Ammon's horn (tissue), 1 donor: ENCODE measurements at places on chromosomes 6 and 20.

DNA sequence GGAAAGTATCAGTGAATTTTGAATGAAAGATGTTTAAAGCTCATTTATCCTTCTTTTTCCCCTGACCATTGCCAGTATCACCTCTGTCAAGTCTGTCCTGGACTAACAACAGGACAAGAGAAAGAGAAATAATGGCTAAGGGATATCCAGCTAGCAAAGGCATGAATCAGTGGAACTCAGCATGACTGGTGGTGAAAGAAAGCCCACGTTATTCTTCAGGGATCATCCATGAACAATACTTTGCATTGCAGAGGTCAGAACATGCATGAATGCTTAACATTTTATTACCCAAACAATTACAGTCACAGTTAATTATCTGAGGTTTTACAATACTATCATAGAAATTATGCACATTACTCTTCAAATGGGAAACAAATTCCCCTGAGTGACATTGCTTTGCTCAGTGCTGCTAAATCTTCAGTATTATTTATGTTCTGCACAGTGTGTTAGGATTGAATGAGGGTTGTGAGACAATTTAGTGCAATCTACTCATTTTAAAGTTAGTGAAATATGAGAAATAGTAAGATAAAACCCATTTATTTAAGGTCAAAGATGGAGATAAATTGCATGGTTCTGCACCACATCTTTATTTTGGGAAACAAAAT is 350.7 kb downstream of the KHDRBS2 start:
- DNase-seq, result no peak

- DNase-seq, result peak; percentile 83
These were observed 155.5 kb upstream of the RNF24 start for GRCh38 chr20:4170621-4171537.

GRCh38 chr6:147808640-147809039 is 300.1 kb downstream of the SAMD5 start:
- no peak for DNase-seq

GRCh38 chr6:170403451-170403850 is 96.9 kb downstream of the FAM120B start:
- no peak for DNase-seq

DNA sequence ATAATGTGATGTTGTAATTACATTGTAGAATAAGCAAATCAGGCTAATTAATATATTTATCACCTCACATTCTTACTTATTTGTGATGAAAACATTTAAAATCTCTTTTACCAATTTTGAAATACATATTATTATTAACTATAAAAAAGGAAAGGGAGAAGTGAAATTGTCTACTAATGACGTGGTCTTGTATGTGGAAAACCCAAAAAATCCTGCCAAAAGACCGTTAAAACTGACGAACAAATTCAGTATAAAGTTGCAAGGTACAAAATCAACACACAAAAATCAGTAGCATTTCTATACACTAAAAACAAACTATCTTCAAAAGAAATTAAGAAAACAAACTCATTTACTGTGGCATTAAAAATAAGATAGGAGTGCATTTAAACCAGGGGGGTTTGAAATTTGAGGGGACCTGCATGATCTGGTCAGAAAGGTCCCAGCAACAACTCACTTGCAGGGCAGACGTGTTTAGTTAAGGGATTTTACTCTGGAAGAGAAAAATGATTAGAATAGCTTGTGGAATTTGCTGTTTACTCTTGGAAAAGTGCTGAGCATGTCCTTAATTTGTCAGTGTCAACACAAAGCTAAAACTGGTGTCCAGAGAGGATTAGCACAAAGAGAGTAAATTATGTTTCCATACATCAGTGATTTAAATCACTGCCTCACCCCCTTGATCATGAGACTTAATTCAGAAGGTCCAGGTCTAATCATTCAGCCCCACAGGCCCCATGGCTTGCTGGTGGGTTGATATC is 235.0 kb upstream of the RIN2 start:
- DNase-seq, result no peak

GRCh38 chr20:34566978-34567891 is 8.7 kb downstream of the MAP1LC3A start:
- DNase-seq, result no peak

DNA sequence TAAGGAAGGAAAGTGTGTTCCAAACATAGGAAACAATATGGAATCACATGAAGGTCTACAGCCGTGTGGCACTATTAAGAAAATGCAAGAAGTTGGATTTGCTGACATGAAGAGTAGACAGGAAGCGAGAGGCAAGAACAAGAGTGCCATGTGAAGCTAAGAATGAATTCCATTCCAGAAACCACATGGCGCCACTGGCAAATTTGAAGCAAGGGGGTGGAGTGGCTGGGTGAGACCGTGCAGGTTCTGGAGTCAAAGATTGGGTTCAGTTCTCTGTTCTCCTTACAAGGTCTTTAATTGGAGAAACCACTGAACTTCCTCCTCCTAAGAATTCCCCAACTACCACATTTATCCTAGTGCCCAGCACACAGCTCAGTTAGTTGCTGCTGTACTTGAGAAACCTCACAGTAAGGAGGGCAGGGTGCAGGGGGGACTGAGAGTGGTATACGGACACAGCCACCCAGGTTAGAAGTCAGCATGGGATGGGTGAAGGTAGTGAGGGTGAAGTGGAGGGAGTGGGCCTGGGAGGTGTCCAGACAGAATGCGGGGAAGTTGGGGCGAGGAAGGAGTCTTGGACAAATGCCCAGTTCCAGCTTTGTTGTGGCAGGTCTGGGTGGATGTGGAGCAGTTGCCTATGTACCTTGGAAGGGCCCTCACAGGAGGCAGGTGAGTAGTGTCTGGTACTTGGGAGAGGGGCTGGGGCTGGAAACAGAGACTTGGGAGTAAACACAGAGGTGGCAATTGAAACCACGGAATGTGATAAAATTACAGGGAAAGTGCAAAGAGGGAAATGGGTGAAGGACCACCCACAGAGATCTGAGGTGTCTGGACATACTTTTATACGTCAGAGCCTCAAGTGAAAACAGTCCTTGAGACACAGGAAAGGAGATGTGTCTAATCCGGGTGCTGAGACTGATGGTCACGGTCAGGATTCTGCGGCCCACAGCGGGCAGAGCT is 14.3 kb downstream of the LYRM4 start:
- no peak for DNase-seq

DNA sequence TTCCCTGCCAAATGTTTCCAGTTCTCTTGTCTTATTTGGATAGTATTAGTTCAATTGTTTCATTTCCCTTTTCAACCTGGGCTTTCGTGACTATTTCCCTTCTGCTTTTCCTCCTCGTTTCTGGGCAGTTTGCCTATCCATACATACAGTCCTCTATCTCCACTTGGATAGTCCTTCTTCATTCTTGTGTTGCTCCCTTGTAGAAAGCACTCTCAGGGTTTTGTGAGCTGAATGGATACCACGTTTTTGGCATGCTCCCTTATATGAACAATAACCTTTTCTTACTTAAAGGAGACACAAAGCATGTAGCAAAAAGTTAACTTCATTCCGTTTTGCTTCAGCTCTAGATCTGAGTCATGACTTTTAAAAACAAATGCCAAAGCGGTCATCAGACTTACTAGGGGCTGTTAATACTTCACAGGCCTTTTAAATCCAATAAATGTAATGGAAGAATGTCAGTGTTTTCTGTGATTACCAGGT is 16.6 kb downstream of the CRYBG1 start:
- DNase-seq, result peak; percentile 4

DNA sequence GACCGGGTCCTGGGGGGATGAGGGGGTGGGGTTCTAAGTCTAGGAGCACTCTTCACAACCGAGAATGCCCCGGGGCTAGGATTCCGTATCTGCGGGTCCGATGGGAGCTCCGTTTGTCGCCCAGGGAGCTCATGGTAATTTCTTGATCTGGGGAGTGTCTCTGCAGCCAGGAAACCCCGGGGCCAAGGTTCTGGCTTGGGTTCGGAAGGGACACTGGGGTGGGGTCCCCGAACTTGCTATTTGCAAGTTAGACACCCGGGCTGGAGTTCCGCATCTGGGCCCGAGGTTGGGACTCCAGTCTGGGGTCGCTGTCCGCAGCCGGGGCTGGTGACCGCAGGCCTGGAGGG is 397 bp downstream of the PEDS1 start:
- DNase-seq, result no peak

DNA sequence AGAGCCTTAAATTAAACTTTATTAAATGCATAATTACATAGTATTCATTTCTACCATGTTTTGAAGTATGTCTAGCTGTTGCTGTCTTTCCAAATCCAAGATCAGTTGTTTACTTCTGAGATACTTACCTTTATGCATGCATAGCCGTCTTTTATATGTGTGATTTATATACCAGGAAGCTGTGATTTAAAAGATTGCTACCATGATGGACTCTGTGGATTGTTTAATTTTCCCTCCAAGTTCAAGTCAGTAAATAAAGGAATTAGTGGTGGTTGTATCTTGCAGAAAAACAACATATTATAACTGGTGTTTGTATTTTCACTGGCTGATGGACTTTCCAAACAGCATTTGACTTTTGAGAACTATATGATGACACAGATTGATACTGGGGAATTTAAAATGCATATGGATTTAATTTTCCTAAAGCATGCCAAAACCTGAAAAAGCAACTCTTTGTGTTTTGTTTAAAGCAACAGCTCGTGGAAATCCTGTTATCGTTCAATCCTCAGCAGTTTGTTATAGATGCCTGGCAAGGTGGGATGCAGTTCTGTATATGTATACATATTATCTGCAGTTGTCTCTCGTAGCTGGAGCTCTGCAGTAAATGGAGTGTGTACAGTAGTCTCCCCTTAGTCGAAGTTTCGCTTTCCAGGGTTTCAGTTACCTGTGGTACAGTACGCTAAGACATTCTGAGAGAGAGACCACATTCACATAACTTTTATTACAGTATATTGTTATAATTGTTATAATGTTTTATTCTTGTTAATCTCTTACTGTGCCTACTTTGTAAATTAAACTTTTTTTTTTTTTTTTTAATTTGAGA is 77.1 kb downstream of the CBFA2T2 start:
- DNase-seq, result no peak

DNA sequence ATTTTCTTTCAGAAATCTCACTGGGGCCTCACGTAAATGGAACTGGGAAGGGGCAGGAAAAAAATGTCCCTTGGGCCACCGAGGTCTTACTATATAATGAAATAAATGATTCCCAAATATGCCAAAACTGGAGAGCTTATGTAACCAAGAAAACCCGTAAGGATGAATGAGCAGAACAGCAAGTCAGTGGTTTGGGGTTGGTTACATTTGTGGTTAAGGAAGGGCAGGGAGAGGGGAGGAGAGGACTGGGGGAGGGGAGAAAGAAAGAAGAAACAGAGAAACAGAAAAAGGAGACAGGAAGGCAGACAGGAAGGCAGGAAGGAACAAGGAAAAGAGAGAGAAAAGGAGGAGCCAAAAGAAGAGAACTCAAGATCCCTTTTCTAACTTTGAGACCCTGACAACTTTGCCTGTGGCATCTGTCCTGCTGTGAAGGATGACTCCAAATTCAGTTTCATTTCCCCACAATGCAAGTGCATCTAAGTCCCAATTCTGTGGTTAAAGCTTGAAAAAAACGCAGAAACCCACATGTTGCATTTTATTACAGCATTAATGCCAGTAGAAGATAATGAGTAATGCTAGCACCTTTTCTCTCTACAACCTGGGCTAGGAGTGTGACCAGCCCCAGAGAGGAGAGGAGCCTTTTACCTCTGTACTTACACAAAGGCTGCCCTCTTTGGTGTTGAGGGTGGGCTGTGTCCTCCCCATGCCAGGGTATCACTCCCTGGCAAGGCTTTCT is 10.8 kb upstream of the ARMC2 start:
- peak; percentile 37 for DNase-seq

DNA sequence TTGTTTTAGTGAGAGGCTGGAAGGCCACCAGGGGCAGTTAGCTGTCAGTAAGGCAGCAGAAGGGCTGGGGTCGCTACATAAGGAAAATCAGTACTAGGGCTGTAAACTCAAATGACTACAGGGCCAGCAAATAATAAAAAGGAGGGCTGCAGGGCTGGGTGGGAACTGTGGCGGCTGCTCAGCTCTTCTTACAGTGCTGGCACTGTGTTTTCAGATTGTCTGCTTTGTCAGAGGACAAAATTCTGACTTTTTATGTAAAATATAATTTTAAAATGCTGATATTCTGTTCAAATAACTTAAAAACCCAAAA is 23.2 kb downstream of the HLA-A start:
- no peak for DNase-seq

DNA sequence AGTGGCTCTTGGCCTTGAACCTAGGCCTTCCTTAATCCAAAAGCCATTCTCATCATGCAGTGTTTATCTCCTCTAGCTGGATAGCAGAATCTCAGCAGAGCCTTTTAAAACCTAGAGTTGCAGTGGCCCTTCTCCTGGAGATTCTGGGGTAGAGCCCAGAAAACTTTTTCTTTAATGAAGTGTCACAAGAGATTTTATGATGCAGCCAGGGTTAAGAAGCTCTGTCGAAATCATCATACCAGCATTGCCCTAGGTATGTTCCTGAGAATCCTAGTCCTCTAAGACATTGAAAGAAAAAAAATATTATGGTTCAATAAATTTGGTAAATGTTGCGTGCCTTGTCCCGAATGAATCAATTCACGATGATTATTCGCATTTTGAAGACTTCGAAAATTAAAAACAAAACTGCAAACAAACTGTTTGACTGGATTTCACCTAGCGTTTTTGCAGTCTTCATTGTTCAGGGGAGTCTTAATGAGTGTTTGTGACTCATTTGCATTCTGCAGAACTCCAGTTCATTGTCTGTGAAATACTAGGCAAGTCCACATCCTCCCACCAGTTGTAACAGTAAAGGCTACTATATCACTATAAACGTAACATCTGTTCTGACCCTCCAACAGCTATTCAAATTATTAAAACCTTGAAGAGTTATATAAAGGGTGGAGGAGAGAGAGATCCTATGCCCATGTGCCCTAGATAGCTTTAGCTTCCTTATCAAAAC is 198.6 kb downstream of the UST start:
- no peak for DNase-seq

DNA sequence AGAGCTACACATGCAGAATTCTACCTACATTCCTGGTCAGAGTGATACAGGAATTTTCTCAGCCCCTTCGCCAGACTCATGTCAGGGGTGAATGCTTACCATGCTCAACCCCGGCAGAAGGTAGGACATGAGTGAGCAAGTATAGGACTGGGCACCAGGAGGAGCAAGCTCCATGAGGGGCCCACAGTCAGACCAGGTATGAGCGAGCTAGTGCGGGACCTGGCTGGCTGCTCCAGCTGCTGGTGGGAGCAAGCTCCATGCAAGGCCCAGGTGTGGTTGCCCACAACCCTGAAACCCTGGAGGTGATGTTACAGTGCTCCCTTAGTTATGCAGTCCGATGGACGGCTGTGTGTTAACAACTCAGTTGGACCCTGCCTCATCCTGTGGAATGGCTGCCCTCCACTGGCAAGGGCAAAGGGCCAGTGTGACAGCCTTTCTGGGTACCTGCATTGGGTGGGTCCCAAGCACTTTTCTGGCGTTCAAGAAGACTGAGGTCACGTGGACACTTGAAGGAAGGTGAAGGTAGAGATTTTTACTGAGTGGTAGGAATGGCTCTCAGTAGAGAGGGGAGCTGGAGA is 503.5 kb upstream of the CITED2 start:
- no peak for DNase-seq
